ENCODE measurements at places on chromosomes 6 and 20.

- no peak for DNase-seq
Measured at GRCh38 chr20:9253006-9253539, 184.2 kb downstream of the PLCB4 start.

- DNase-seq = no peak
Measured at GRCh38 chr6:47447722-47448121, 29.9 kb upstream of the CD2AP start.

DNA sequence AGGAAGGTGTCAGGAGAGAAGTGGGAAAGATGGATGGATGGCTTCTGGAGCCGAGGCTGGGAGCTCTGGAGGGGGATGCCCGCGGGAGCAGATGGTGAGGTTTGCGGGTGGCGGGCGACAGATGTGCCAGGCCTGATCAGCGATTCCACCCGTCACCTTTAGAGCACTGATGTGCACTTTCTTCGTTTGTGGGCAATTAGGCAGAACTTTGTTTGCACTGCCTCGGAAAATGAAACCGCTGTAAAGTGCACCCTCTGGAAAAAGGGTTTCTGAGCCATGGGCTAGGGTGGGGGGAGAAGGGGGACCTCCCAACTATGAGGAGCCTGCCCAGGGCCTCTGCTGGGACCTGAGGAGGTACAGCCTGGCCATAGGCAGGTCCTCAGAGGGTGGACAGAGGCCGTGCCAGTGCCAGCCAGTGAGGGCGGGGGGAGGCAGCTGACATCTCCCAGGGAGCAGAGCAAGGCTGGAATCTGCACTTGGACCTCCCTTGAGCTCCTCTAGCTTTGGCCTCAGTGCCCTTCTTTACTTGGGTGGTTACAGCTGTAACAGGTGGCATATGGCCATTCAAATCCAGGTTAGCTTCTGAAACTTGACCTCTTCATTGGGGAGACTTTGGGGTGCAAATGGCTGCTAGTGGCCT, 58.7 kb downstream of the CD40 start:
- DNase-seq = no peak

DNA sequence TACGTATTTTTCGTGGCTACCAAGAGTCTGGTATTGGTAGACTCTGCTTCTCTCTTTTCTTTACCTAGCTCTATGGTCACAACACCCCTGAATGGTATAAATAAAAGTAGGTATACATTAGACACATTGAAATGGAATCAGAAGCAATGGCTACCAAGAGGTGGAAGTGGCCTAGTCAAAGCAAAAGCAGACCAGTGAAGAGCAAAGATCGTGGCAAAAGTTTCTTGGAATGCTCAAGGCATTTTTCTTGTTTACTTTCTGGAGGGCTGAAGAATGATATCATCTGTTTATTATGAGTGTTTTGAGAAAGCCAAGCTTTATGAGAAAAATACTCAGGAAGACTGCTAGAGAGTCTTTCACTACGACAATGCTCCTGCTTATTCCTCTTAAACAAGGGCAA, 28.6 kb upstream of the MOCS1 start:
- peak; percentile 50 for DNase-seq

GRCh38 chr20:14792915-14793314, 455.5 kb upstream of the FLRT3 start:
- DNase-seq = no peak

- DNase-seq = no peak
Measured at GRCh38 chr6:88810089-88810488, 153.3 kb downstream of the RNGTT start.

- DNase-seq = no peak
Measured at GRCh38 chr6:137102050-137102848, 57.5 kb upstream of the IL20RA start.

DNA sequence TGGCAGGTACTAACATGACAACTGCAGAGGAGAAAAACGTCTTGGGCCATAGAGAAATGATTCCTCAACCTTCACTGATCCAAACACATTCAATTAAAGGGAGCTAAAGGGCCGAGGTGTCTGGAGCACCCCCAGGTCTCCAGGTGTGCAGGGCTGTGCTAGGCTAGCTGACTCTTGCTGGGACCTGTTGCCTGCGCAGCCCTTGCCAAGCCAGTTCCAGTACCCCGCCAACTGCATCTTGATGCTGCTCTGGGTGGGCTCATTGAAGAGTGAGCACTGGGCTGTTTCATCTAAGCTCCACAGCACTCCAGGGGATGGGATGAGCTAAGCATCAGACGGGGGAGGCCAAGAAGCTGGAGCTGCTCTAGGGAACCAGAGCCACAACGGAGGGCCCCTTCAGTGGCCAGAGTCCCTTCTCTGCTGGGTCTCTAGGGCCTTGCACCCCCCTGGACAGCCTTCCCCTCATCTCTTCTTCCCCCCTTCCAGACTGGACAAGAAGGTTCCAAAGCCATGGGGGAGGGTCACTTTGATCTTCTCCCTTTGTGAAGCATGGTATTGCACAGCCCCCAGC, 15.9 kb downstream of the LEMD2 start:
- no peak for DNase-seq

DNA sequence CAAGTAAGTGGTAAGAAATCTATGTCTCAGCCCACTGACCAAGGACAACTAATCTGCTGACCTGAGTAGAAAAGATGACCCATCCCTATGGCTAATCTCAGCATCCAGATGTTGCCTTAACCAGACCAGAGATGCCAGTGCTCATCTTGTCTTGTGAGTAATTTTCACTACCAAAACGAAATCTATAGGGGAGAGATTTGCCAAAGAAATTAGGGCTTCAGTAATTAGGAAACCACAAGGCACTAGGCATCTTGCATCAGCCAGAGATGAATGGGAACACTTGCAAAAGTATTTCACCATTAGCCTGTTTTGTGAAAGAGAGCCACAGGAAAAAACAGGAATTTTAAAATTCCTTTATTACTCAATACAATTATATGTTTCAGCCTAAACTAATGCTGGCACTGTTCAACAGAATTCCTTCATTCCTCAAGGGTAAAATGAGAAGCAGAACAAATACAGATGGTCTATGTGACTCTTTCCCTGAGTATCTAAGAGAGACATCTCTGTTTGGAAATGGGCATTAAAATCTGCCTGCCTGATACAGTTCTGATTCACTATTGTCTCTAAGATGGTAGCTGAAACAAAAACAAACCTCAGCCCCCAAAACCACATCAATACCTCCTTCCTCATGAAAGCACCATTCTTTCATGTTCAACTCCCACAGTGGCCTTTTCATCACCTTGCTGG, 87.8 kb downstream of the GMDS start:
- DNase-seq = peak; percentile 97

GRCh38 chr6:53347250-53347920, 1.4 kb downstream of the ELOVL5 start:
- peak; percentile 25 for DNase-seq

- no peak for DNase-seq
Measured at GRCh38 chr20:11918391-11918845, 725 bp downstream of the BTBD3 start.

DNA sequence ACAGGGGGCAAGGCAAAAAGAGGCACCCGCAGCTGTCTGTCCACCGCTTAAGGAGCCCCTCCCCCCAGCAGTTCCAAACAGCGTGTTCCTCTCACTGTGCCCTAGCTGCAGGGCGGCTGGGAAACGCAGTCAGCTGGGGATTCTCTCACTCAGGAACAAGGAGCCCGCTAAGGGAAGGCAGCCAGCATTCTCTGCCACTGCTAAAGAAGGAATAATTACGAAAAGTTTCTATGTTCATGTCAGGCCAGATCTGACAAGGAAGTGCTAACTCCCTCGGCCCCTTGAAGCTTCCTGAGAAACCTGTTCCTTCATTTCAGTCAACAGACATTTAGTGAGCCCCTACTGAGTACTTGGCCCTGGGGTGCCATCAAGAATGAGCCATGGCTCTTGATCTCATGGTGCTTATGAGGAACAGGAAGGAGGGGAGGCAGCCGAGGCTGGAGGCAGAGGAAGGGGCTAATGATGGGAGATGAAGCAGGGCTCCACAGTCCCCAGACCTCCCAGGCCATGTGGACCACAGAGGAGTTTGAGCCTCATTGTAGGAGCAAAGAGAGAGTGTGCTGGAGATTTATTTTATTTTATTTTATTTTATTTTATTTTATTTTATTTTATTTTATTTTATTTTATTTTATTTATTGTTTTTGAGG, 101.7 kb upstream of the PMEPA1 start:
- DNase-seq = no peak

DNA sequence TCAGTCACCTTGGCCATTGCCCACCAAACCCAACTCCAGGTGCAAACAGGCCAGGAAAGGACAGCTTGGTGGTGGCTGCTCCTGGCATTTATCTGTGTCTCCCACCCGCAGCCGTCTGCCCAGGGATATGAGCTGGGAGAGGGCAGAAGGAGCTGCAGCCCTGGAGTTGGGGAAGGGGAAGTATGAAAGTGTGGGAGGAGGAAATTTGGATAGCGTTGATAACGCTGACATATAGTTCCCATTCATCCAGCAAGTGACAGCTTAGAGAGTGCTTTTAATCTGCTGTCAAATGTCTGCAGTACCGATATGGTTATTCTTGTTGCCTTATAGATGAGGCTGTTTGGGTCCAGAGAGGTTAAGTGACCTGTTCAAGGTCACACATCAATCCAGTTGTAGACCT, 741 bp downstream of the KCNK16 start:
- no peak for DNase-seq

DNA sequence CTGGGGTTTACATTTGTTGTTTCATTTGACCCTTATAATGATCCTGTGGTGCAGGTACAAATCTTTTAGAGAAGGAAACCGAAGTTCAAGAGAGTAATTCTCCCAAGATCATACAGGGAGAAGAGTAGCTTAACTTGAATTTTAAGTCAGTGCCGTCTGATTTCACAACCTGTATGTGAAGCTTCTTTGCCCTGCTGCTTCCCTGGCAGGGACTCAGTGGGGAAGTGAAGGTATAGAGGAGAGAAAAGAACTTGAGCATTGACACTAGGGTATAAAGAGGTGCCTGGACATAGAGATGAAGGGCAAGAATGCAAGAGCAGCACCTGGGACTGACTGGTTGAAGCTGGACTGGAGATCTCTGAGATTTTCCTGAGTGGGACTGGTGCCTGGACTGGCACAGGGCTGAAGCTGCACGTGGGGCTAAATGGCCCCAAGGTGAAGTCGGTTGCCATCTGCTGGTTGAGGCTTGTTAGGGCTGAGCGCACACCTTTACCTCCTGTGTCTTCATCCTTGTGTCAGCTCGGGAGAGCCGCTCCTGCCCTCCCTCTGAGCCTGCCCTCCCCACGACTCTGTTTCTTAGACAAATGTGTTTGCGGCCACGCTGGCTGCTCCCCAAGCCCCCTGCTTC, 41.8 kb downstream of the FARS2 start:
- no peak for DNase-seq

- peak; percentile 56 for DNase-seq
Measured at GRCh38 chr6:85865420-85866369, 223.0 kb upstream of the SYNCRIP start.

DNA sequence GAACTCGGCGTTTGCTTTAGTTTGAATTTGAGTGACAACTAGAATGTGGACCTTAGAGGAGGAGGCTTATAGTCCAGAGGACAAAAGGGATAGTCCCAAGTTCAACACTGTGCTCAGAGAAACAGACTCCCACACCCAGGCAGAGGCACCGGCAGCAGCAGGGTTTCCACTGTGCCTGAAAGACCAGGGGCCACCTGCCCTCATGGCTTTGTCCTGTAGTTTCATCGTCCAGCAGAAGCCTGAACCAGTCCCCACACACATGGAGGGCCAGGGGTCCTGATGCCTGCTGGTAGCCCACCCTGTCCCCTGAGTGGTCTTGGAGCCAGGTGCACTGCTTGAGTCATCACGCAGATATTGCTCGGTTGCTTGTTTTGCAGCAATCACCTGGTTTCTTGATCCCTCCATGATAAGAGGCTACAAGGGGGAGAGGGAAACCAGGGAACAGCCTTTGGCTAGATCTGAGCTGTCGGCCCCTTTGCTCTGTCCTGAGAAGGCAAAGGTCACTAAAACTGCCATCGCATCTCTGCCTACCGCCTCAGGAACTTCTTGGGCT, 7.2 kb upstream of the ACSS1 start:
- DNase-seq = no peak

GRCh38 chr20:43389839-43390626, 67.7 kb upstream of the SRSF6 start:
- no peak for DNase-seq

DNA sequence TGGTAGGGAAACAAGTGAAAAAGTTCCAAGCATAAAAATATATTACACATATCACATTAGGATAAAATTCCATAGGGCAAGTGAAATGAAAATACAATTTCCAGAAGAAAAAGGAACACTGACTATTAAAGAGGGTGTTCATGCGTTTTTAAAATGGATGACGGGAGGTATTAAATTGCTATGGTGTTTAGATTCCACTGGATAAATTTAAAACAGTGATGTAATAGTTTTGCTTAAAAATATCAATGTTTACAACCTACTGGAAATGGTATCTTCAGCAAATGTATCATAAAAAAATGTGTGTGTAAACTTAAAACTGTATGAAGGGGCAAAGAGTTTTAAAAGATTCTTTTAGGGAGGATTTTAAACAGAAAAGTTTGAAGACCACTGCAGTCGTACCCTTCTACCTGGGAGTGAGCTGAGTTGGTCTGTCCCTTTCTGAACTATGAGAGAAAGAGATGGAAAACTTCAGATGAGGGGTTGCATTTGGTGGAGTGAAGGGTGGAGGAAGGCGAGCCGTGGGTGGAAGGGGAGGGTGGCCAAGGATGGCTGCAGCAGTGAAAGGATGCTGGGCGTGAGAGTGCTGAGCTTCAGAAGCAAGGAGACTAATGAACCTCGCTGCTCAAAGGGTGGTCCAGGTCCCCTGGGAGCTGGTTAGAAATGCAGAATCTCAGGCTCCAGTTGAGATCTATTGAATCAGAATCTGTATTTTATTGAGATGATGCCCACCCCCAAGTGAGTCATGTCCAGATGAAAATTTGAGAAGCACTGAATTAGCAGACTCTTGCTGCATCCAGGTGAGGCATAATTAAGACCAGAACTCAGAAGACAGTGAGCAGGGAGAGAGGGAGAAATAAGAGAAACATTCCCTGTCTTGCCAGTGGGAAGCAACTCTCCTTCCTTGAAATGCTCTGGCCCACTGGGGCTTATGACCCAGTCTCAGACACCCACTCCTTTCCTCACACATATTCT, 54.5 kb upstream of the MRPS10 start:
- no peak for DNase-seq

DNA sequence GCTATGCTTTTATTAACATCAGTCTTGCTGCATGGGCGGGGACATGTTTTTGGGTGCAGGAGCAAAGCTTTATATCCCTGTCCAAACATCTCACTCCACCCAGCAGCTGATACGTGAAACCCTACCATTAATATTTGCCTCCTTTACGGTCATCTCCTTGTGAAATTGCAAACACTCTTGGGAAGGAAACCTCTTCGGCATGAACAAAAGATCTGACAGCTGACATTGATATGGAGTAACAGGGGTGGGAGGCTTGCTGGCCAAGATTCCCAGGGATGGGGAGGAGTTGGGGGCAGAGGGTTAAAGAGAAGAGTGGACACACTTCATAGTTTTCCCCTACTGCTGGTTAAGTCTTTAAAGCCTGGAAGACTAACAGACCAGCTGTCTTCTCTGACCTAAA, 22.2 kb upstream of the VEGFA start:
- DNase-seq = no peak

Data from AG10803 (cell line).